DMS153 (cell line): ENCODE measurements at places on chromosomes 3 and 15.
A peak's percentile ranks its signal among the peaks of the same experiment; 100 is the strongest.

GRCh38 chr3:196654735-196655090, 15.2 kb downstream of the NRROS start:
- DNase-seq = no peak

DNA sequence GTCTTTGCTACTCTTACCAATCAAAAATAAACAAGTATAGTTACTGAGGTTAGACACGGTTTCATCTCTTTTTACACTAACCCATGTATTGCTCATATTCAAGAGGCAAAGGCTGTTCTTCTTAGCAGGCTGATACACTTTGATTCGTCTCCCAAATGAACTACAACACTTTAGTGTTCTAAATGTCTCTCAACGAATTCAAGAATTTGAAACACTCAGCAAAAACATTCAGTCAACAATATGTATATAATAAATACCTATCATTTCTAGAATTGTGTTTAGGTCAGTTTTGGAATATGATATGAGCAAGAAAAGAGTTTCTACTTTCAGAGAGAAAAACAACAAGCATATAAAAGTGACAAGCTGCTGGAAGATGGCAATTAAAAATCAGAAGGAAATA, 669.6 kb upstream of the DPPA4 start:
- no peak for DNase-seq

- no peak for DNase-seq
Measured at GRCh38 chr3:47443611-47443995, 32.1 kb downstream of the SCAP start.

- no peak for DNase-seq
Measured at GRCh38 chr15:34821831-34822230, 26.5 kb upstream of the ACTC1 start.

DNA sequence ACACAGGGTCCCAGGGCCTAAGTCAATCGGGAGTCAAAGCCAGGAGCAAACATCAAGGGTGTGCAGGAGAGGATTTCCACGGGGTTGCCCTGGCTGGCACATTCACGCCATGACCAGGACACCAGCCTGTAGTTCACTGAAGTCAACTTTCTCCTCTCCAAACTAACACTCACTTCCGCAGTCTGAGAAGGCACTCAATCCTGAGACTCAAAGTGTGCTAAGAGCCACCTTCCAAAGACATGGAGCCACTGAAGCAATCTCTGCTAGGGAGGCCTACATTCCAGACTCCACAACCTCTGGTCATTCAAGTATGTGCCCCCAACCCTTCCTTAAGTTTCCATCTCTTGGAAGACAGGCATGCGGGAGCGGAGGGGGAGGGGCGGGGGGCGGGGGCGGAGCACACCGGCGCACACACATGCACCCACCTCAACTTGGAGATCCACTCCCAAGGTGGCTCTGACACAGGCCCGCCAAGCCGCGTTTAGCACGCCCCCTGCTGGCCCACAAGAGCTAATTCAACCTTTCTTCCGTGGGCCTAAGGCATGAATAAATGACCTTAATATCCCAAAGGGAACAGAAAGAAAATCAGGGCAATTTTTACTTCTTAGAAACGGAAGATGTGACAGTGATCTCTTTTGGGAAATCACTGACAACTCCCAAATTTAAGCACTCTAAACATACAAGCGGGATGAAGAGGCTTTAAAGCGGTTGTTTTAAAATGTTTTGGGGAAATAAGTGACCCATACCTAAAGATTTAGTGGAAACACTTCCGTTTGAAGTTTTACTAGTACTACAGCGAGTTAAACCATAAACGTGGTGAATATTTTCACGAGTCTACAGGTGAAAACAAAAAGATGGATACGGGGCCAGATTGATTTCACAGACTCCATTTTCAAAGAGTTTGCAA, 162.5 kb upstream of the CHRNA7 start:
- peak; percentile 23 for DNase-seq

GRCh38 chr15:44811337-44811736, 75.0 kb downstream of the TRIM69 start:
- DNase-seq = peak; percentile 81

DNA sequence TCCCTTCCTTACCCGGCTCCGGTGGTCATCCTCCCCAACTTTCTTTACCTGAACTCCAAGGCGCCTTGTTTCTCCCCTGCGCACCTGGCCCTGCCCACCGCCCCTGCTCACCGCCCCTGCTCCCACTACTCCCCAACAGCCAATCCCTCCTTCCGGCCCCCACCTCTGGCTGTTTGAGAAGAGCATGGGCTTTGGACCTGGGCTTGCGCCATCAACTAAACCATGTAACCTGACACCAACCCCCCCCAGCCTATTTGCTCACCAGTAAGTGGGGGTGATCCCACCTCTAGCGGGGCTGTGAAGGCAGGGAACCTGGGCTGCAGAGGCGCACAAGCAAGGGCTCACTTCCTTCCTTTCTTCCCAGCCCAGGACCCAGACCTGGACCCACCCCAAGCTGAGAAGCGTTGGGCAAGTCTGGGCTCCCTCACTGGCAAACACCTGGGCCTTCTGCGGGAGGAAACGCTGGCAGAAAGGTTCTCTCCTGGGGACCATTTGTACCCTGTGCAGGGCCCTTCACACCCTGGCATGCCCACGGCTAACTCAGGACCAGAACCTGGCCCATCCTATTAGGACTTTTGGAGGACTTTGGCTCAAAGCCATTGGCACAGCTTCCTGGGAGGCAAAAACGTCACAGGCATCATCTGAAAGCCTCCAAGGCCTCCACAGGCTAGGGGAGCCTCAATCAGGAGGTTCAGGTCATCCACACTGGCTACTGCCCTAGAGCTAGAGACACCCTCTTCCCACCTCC, at the start of gene PLXNB1:
Gene PLXNB1 (minus strand): TSS at position 127 of the 748 bp plus-strand sequence. CDS start 5,475 bp downstream, outside the sequence.
- DNase-seq = peak; percentile 51

- DNase-seq = no peak
Measured at GRCh38 chr3:36259580-36259979, 120.7 kb upstream of the STAC start.

DNA sequence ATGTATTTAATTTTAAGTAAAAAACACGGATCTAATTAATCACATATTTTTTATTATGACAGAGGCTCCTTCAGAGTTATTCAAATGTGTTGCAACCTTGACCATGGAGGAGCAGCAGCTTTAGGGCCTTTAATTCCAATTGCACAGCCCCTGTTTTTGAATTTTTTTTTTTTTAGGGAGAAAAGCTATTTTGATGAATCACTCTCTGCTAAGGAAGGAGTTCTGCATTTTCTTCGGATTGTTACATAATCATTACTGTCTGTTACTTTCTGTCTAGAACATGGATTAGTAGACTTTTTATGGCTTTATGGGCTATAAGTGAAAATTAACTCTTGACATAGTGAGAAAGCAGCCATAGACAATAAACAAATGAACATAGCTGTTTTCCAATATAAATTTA, 90.8 kb downstream of the MCTP2 start:
- DNase-seq = no peak

- DNase-seq = no peak
Measured at GRCh38 chr15:70063261-70063925, 34.3 kb downstream of the TLE3 start.

- DNase-seq = no peak
Measured at GRCh38 chr3:24722087-24722486, 227.4 kb upstream of the THRB start.

DNA sequence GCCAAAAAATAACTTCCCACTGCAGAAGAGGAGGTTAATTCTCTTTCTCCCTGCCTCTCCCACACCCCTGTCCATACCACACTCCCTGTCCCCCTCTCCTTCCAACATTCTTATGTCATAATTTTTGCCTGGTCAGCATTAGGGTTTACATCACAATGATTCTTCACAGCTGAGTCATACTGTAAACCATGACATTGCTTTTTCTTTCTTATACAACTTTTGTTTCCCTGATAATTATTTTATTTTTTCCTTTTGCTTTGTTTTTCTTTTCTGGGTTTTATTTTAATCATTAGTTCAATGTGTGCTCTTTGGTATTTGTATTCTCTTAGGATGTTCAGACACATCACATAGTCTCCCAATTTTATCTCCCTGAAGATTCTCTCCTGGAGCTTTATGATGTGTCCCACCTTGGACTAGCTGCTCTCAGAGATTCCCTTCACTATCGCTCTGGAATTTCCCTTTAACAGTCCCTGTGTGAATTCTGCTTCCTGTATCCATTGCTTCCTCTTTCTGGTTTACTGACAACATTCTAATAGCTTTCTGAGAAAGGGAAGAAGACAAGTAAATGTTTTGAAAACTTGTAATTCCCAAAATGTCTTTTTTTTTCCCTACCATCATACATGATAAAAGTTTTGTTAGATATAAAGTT, 70.7 kb downstream of the SOX2 start:
- no peak for DNase-seq

- DNase-seq = no peak
Measured at GRCh38 chr3:57048728-57049127, 11.7 kb upstream of the SPATA12 start.

GRCh38 chr3:110946810-110947209, 124.8 kb upstream of the NECTIN3 start:
- DNase-seq = no peak

DNA sequence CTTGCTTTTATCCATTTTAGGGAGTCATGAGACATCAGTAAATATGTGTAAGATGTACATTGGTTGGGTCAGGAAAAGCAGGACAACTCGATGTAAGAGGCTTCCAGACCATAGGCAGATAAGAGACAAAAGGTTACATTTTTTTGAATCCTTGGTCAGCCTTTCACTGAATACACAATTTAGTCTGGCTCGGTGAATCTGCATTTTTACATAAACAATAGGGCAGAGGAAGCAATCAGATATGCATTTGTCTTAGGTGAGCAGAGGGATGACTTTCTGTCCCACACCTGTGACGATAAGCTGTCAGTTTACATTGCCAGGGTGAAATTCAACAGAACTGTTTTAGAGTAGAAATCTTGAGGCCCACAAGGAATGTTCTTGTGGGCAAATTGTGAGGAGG, 20.6 kb downstream of the NPAP1 start:
- DNase-seq = no peak

DNA sequence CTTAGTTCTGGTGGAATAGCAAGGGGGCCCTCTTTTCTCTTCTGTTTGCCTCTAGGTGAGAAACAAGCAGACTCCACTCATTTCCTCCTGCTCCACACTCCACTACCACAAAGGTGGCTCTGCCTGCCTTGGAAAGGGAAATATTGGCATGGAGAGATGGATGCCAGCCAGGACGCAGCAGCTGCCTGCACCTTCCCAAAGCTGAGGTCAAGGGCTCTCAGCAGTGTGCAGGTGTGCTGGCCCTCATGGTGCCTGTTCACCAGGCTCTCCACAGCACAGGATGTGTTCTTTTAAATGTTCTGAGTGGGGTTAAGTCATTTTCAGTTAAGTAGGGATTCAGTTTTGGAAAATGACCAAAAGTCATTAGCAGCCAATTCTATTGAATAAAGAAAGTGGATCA, 211.2 kb upstream of the STRIT1 start:
- DNase-seq = peak; percentile 95
